Dermis blood vessel endothelial cell (primary cell): ENCODE measurements at places on chromosomes 7 and 10.

DNA sequence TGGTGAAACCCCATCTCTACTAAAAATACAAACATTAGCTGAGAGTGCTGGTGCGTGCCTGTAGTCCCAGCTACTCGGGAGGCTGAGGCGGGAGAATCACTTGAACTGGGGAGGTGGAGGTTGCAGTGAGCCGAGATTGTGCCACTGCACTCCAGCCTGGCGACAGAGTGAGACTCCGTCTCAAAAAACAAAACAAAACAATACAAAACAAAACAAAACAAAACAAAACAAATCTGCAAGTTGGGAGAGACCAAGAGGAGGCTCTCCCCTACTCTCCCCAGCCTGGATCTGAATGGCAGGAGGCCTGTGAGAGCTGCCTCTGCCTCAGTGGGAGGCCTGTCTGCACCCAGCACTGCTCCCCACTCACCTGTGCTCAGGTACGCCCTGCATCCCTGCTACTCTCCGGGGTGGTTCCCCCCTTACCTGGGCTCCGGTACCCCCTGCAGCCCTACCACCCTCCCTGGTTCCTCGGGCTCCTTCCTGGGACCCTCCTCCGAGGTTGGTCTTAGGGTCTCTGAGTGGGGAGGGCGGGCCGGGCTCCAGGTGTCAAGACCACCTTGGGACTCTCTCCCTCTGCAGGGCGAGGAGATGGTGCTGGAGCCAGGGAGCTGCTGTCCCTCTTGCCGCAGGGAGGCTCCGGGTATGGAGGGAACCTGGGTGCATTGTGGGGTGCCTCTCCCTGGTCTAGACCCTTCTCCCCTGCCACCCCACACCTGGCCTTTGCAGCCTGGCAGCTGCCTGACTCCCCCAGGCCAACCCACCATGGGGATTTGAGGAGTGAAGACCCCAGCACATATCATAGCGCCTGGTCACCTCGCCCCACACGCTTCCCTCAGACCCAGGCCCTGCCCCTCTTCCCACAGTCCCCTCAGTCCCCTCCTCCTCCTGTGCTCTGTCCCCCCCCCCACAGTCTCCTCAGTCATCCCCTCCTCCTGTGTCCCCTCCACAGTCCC lies 9.5 kb upstream of the ZNF862 start:
- DNase-seq = no peak

GRCh38 chr7:4174016-4174415 lies 508.1 kb upstream of the FOXK1 start:
- no peak for DNase-seq

DNA sequence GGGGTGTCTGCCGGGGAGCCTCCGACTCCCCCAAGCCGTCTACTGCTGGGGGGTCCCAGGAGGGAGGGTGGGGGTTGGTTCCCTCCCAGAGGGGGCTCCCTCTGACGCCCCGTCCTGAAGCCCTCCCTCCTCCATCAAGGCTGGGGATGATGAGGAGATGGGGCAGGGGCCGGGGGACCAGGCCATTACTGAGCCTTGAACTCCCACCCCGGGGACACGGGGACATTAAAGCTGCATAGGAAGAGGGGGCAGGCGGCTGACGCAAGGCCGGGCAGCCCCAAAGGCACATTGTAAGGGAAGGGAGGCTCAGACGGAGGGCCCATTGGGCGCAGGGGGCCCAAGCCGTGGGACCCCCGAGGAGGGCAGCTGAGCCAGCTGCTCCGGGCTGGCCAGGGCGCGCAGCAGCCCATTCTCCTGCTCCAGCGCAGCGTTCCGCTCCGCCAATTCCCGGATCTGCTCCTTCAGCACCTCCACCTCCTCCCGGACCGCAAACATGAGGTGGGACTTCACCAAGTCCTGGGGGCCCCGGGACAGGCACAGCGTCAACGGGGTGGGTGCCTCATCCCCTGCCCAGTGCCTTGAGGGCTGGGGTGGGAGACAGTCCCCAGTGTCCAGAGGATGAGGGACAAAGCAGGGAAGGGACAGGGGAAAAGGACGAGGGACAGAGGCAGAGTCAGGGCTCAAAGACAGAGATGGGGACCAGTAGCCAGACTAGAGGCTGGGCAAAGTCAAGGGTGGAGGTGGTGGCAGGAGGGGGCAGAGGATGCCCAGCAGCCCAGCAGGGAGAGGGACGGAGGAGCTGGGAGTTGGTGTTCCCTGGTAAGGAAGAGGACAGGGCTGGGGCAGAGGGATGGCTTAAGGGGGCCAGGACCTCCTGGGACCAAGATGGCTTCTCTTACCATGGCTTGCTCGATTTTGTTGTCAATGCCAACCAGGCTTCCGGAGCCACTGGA lies 2.9 kb upstream of the SPACDR start:
- DNase-seq = no peak

DNA sequence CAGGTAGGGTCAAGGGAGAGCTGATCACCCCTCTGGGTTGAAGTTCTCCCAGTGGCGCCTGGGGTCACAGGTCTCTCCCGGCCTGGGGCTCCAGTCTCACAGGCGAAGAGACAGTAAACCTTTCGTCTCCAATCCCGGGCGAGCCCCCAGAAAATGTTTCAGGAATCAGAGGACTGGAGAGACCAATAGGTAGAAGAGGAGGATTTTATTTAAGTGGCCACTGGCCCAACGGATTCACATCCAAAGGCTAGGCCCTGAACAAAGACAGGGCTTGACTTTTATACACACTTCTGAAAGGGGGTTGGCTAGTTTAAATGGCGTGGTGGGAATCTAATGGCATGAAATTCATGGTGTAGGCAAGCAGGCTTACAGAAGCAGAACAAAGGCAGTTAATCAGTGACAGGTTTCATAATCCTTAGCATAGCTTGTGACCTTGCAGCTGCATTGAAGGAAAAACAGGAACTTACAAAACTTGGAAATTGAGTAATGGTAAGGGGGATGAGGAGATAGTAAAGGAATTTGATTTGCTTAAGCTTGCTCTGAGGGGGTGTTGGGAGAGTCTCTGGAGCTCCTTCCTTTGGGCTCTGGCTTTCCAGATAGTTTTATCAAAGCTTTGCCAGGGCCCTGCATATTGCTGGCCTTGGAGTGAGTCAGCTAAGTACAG lies 105.5 kb downstream of the TRIM24 start:
- DNase-seq = peak; percentile 28

- DNase-seq = no peak
These were observed 179.3 kb upstream of the LRRN3 start for GRCh38 chr7:110911632-110912031.

DNA sequence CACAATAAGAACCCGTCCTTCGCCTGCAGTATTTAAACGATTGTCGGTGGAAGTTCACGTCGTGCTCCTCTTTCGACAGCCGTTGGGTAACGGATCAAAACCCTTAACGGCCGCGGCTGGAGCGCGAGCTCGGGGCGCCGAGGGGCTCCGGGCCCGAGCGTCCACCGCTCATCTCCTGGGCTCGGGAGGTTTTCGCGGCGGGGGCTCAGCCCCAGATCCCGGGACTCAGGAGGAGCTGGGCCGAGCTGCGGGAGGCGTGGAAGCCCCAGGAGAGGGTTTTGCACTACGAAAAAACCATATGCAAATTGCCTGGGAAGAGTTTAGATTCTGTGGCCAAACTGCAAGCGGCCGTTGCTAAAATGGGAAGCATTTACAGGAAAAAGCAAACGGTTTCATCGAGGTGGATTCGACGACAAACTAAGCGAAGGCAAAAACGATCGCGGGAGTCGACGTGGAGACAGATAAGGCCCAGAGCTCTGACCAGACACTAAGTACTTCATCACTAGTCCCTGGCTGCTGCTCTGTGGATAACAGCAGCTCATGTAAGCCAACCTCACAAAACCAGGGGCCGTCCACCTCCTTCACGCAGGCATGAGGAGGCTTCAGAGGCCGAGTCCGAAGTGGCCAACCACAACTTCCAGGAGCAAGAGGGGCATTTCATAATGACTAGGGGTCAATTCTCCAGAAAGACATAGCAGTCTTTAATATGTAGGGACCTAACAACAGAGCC lies 129.7 kb downstream of the MARCHF5 start:
- DNase-seq = peak; percentile 20

- no peak for DNase-seq
These were observed 120.1 kb upstream of the NOBOX start for GRCh38 chr7:144523621-144524020.

- no peak for DNase-seq
These were observed 73.4 kb upstream of the ZNF722 start for GRCh38 chr7:63925262-63925625.

GRCh38 chr7:2158331-2159175 lies 74.2 kb downstream of the MAD1L1 start:
- DNase-seq = no peak

- DNase-seq = no peak
These were observed 6.4 kb downstream of the DRGX start for GRCh38 chr10:49389361-49389933.

DNA sequence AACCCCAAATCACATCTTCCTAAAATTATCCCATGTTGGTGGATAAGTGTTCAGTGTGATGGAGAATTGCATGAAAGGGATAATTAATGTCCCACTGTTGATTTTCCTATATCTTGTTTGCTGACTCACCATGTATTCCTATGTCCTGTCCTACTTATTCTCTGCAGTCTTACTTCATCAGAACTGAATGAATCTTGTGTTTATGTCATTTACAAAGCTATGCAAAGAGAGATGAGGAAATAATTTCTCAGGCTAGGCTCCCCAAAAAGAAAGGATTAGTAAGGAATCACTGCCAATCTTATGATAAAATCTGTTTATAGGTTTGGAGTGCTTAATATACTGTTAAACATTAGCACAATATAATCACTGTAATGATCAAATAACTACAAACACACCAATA lies 360.8 kb downstream of the CRPPA start:
- DNase-seq = no peak

DNA sequence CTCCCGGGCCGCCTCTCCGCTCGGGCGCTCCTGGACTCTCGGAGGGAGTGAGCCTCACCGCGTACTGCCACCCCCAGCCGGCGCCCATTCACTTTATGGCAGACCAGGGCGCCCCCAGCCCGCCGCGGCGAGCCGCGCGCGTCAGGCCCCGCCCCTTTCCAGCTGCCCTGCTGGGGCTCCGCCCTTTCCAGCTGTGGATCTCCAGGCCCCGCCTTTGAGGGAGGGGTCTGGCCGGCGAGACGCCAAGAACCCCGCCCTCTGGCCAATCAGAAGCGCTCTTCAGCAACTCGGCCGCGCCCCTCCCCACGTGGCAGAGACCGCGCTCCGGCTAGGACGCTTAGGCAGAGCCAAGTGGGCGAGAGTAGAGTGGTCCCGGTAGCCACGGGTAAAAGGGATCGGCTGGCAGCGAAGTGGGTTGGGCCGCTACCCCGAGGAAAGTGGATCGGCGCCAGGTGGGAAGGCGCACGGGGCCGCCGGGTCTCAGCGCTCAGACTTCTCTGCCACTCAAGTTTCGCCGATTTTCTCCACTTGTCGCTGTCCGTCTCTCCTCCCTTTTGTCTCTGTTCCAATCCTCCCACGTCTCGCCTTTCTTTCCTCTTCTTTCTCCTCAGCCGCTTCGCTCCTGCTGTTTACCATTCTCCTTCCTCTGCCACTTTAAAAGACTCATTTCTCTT lies at the start of gene PITX3:
Gene PITX3 (minus strand): TSS at position 69 of the 674 bp plus-strand sequence. CDS start 9,432 bp downstream, outside the sequence.
- peak; percentile 86 for DNase-seq
